Aorta (tissue), 5 donors: ENCODE measurements at places on chromosomes 6 and 20. TPM values are rescaled to one million over a fixed set of nuclear protein-coding genes. Genes with fewer than 3 reads are reported as not detected.

Gene NRN1
- 3.8 TPM for polyA plus RNA-seq

Gene TULP1
- not detected for polyA plus RNA-seq

Gene NKX2-2
- polyA plus RNA-seq: not detected

Gene ITPR3
- polyA plus RNA-seq: 4.6 TPM

Gene PARD6B
- 2.1 TPM for polyA plus RNA-seq

Gene SYNDIG1
- 1.4 TPM for polyA plus RNA-seq

GRCh38 chr6:27837625-27838057, 74.6 kb downstream of the OR2B2 start:
- H3K27me3 ChIP-seq: no peaks in the 10 kb centered on the region
- peak overlapping the region; percentile 55 for H3K27ac ChIP-seq
- H3K4me3 ChIP-seq: peak overlapping the region; percentile 67
- no peaks in the 10 kb centered on the region for H3K4me1 ChIP-seq
- no peak for DNase-seq

GRCh38 chr6:152309648-152310047, 327.5 kb downstream of the SYNE1 start:
- H3K4me3 ChIP-seq: no peak overlapping the region
- no peak overlapping the region for H3K27ac ChIP-seq
- no peaks in the 10 kb centered on the region for H3K27me3 ChIP-seq
- H3K4me1 ChIP-seq: no peaks in the 10 kb centered on the region
- DNase-seq: no peak

GRCh38 chr6:84434550-84434949, 207.1 kb upstream of the CEP162 start:
- H3K4me1 ChIP-seq: no peaks in the 10 kb centered on the region
- no peaks in the 10 kb centered on the region for H3K36me3 ChIP-seq
- no peak for DNase-seq
- no peaks in the 10 kb centered on the region for H3K27me3 ChIP-seq
- no peak overlapping the region for H3K27ac ChIP-seq

DNA sequence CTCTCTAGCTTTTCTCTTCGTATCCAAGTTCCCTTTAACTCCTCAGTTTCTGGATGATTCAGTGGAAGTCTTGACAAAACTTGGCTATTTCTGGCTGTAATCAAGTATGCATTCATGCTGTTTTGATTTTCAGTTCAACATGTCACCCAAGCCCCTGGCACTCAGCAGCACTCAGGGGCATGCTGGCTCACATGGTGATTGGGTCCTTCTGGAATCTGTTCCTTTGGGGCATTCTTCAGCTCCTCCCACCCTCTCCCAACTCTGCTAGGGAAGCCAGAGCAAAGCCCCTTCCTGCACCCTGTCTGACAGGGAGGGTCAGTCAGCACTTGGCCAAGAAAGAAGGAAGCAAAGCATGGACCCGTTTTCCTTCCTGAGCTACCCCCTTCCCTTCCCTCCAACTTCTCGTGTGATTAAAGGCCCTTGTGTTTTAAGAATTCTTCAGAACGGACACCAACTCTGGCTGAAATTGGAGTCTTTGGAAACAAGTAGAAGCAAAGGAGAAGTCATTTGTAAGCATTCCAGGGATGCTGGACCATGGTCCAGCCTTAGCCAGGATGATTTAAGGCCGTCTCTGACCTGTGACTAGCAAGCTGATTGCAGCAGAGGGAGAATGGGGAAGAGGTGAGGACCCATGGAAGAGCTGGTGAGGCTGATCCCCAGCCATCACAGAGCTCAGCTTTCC, 7.1 kb downstream of the PLEKHG1 start:
- DNase-seq: no peak
- H3K27ac ChIP-seq: no peak overlapping the region

DNA sequence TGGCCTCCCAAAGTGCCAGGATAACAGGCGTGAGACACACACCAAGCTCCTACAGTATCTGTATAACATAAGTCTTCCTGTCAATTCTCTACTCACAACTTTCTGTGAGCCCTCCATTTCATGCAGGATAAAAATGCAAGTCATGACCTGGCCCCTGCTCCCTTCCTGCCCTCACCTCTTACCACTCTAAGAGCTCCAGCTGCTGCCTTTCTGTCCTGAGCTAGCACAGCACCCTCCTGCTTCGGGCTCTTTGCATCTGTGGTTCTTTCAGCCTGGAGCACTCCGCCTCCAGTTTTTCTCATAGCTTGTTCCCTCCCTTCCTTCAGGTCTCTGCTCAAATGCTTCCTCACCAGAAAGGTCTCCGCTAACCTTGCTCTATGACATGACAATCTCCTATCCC, 23.7 kb upstream of the TRPC4AP start:
- no peak for DNase-seq
- H3K4me1 ChIP-seq: no peaks in the 10 kb centered on the region
- no peak overlapping the region for H3K4me3 ChIP-seq
- no peak overlapping the region for H3K27ac ChIP-seq
- no peaks in the 10 kb centered on the region for H3K27me3 ChIP-seq

DNA sequence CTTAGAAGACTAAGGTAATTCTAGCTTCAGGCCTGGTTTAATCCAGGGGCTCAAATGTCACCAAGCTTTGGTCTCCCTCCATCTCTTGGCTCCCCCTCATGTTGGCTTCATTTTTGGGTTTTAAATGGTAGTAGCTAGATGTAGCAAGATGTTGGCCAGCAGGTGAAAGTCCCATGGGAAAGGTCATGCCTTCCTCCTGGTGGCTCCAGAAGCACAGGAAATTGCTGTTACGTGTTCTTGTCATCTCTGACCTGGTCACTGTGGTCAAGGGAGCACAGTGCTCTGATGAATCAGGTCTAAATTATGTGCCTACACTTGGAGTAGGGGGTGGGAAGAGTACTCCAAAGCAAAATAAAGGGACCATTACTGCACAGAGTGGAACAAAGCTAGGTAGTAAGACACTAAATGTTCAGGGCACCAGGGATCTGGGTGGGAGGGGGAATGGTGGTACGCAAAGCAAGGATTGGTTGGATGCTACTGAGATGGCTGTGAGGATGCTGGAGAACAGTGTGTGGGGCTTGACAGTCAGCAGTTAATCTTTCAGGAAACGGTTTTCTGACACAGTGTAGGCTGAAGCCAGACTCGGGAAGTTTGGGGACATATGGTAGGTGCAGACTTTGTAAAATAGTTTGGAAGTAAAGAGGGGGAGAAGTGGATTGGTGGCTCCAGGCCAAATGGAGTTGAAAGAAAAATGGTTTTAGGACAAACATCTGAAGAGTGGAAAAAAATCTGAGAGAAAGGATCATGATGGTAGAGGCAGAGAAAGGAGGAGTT, 30.1 kb downstream of the CDS2 start:
- no peak for DNase-seq
- no peak overlapping the region for H3K27ac ChIP-seq
- H3K27me3 ChIP-seq: no peaks in the 10 kb centered on the region
- H3K36me3 ChIP-seq: no peaks in the 10 kb centered on the region
- H3K4me1 ChIP-seq: peaks cover 12% of the 10 kb centered on the region

DNA sequence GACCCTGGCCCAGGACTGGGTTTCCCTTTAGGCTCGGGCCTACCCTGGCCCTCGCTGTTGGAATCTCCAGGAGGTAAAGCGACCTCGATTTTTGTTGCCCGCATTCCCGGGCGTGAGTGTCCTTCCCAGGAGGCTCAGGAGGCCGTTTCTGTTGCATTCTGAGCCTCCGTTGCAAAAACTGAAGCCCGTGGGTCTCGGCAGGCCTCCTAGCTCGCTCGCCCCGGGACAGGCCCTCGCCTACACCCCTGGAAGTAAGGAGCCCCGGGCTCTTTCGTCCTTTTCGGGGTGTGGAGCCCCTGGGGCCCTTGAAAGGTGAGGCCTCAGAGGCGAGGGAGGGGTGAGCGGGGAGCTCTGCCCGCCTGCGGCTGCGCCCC, 2.3 kb downstream of the NR2E1 start:
- H3K27ac ChIP-seq: no peak overlapping the region
- H3K36me3 ChIP-seq: no peaks in the 10 kb centered on the region
- DNase-seq: no peak
- no peaks in the 10 kb centered on the region for H3K27me3 ChIP-seq

DNA sequence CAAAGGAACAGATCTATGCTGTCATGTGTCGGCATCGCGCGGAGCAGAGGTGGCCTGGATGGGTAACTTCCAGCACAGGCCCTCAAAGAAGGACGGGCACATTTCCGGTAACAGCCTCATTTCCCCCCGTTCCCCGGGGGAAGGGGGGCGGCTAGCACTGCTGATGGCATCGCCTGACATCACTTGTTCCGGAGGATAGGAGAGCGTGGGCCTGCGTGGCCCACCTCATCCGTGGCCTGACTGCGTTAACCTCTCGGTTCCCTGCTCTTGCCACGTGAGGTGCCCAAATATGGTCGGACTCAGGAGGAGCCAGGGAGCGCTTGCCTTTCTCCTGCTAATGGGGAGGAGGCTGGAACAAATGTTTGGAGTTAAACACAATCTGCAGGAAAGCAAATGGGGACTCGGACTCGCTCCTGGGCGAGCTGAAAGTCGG, at the start of gene AKAP12:
AKAP12 (plus strand) TSS at position 365 of the 433 bp plus-strand sequence. CDS start 596 bp downstream, outside the sequence.
- no peaks in the 10 kb centered on the region for H3K4me1 ChIP-seq
- H3K27ac ChIP-seq: peak within 1 kb of the TSS; percentile 76
- peak; percentile 57 for DNase-seq
- no peaks in the 10 kb centered on the region for H3K36me3 ChIP-seq

GRCh38 chr6:36916126-36916525, 30.4 kb downstream of the C6orf89 start:
- peaks cover 8% of the 10 kb centered on the region for H3K36me3 ChIP-seq
- H3K4me1 ChIP-seq: peaks cover 14% of the 10 kb centered on the region
- H3K27ac ChIP-seq: no peak overlapping the region
- no peak overlapping the region for H3K4me3 ChIP-seq
- H3K27me3 ChIP-seq: no peaks in the 10 kb centered on the region
- DNase-seq: no peak

DNA sequence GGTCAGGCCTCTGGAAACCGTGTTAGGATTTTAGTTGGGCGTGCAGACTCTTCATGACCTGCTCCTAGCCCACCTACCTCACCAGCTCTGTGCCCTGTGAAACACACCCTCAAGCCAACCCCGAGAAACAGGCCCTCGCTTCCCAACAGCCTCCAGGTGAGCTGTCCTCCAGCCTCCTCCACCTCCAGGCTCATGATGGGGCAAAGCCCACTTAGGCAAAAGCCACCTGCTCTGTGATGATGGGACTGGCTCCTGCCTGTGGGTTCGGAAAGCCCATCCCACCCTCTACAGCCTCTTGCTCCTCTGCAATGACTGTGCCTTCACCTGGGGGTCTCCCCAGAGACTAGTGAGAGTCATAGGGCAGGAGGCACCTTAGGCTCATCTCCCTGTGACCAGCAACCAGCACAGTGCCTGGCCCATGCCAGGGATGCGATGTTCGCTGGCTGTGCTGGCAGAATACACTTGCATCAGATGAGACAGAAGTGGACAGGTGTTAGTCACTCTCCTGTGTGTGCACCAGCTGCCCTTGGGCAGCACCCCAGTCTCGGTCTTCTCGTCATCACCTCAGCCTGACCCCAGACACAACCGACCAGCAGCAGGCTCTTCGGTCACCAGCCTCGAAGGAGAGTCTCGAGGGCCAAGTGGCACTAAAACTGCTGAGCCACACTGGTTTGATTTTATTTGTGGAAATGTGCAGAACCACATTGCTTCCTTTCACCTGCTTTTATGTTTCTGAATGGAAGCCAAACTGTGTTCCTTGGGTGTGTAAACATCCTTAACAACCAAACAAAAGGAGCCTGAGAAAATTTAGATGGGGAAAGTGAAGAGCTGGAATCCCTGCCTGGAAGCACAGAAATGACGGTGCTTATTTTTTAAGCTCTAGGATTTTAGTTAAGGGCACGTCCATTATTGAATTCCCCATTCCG, 10.7 kb downstream of the PXDC1 start:
- H3K4me3 ChIP-seq: no peak overlapping the region
- no peaks in the 10 kb centered on the region for H3K4me1 ChIP-seq
- peak; percentile 46 for DNase-seq
- H3K36me3 ChIP-seq: no peaks in the 10 kb centered on the region
- H3K27ac ChIP-seq: no peak overlapping the region

- H3K4me1 ChIP-seq: no peaks in the 10 kb centered on the region
- no peaks in the 10 kb centered on the region for H3K27me3 ChIP-seq
- DNase-seq: no peak
- no peak overlapping the region for H3K4me3 ChIP-seq
- no peaks in the 10 kb centered on the region for H3K36me3 ChIP-seq
- H3K27ac ChIP-seq: no peak overlapping the region
Measured at GRCh38 chr6:29597184-29597583, 12.3 kb downstream of the OR2H2 start.

- H3K36me3 ChIP-seq: no peaks in the 10 kb centered on the region
- no peaks in the 10 kb centered on the region for H3K4me1 ChIP-seq
- DNase-seq: no peak
- H3K27ac ChIP-seq: no peak overlapping the region
- no peaks in the 10 kb centered on the region for H3K27me3 ChIP-seq
Measured at GRCh38 chr20:43960231-43960630, 45.6 kb downstream of the TOX2 start.

GRCh38 chr20:16966276-16966880, 218.2 kb downstream of the OTOR start:
- no peaks in the 10 kb centered on the region for H3K4me1 ChIP-seq
- H3K27me3 ChIP-seq: no peaks in the 10 kb centered on the region
- no peaks in the 10 kb centered on the region for H3K36me3 ChIP-seq
- no peak overlapping the region for H3K4me3 ChIP-seq

GRCh38 chr6:125138083-125138482, 15.5 kb upstream of the TPD52L1 start:
- no peaks in the 10 kb centered on the region for H3K36me3 ChIP-seq
- no peak overlapping the region for H3K27ac ChIP-seq
- no peak for DNase-seq
- no peak overlapping the region for H3K4me3 ChIP-seq
- H3K4me1 ChIP-seq: peaks cover 2% of the 10 kb centered on the region

DNA sequence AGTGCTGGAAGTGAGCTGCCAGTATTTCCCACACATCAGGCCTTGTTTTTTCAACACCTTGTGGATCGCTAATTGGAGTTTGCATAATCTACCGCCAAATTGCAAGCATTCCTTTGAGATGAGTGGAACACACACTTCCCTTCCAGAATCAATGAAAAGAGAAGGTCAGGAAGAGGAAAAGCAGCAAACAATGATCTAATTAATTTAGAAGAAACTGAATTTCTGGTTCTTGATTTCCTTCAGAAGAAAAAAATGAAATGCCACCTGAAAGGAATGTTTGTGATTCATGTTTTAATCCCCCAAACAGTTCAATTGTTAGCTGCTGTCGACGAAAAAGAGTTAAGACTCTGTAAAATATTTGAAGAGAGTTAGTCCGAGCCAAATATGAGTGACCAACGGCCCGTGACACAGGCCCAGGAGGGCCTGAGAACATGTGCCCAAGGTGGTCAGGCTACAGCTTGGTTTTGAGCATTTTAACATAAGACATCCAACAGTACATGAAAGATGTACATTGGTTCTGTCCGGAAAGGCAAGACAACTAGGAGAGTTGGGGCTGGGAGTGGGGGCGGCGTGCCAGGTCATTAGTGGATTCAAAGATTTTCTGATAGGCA, 182.3 kb downstream of the MTFR2 start:
- no peaks in the 10 kb centered on the region for H3K36me3 ChIP-seq
- no peaks in the 10 kb centered on the region for H3K4me1 ChIP-seq
- H3K27ac ChIP-seq: no peak overlapping the region
- DNase-seq: no peak

DNA sequence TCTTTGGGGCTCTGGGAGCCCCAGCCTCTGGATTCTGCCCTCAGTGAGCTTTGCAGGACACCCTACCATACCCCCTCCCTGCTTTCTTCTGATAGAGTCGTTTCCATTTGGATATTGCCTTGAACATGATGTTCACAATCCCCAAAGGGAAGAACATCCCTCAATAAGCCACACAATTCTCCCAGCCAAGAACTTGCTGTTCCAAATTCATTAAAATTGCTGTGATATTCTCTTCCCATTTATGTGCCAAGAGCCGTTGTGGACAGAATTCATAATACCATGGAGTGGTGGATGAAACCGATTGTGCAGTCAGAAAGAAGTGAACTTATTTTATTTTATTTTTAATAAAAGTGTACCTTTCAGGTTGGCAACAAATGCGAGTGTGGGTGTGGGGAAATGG, 95.8 kb downstream of the DHX35 start:
- H3K36me3 ChIP-seq: no peaks in the 10 kb centered on the region
- H3K4me1 ChIP-seq: no peaks in the 10 kb centered on the region
- DNase-seq: no peak
- H3K4me3 ChIP-seq: no peak overlapping the region
- no peak overlapping the region for H3K27ac ChIP-seq
